ENCODE measurements at places on chromosomes 13 and 19. TPM values are rescaled to one million over a fixed set of nuclear protein-coding genes. Genes with fewer than 3 reads are reported as not detected.

- no peaks in the 10 kb centered on the region for H3K27me3 ChIP-seq
- no peak for DNase-seq
- H3K36me3 ChIP-seq: no peaks in the 10 kb centered on the region
- no peaks in the 10 kb centered on the region for H3K4me1 ChIP-seq
- no peak overlapping the region for H3K27ac ChIP-seq
These were observed 3.0 kb upstream of the IGFL1 start for GRCh38 chr19:46226438-46226973.

GRCh38 chr19:29299416-29300380 is 86.7 kb upstream of the UQCRFS1 start:
- H3K27ac ChIP-seq: no peak overlapping the region
- H3K4me3 ChIP-seq: no peak overlapping the region
- H3K4me1 ChIP-seq: no peaks in the 10 kb centered on the region
- no peak for DNase-seq

DNA sequence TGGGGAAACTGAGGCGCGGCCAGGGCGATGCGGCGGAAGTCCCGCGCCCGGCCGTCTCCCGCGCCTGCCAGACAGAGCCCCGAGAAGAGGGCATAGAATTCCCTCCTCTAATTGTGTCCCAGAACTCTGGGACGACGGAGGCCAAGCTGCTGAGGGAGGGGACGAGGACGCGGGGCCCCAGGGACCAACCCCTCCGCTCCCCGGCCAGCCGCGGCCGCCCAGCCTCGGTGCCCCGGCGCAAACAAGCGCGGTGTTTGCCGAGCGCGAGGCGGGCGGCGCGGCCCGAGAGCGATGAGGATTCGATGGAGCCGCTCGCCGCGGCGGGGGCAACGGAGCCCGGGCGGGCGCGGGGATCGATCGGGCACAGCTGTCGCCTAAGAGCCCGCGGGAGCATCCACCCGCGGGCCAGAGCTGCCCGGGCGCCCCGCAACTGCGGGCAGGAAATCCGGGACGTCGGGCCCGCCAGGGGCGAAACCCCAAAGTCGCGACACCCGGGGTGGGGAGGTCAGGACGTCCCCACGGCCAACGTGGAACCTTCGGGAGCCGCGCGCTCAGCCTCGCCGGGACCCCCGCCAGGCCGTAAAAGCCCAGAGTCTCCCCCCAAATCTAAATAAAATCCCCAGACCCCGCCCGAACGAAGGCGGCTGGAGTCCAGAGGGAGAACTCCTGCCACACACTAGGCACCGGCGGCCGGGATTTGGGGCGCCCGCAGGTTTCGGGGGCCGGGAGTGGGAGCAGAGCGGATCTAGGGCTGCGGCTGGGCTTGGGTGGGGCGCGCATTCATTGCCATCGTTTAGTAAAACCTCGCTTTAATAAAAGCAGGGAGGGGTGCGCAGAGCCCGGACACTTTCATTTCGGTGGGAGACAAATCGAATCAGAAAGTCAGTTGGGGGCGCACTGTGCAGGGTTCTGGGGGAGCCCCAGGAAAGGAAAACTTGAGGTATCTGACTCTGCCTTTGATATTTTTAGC is 3.6 kb upstream of the ONECUT3 start:
- H3K36me3 ChIP-seq: no peaks in the 10 kb centered on the region
- no peak overlapping the region for H3K4me3 ChIP-seq
- H3K4me1 ChIP-seq: no peaks in the 10 kb centered on the region
- H3K27ac ChIP-seq: no peak overlapping the region

DNA sequence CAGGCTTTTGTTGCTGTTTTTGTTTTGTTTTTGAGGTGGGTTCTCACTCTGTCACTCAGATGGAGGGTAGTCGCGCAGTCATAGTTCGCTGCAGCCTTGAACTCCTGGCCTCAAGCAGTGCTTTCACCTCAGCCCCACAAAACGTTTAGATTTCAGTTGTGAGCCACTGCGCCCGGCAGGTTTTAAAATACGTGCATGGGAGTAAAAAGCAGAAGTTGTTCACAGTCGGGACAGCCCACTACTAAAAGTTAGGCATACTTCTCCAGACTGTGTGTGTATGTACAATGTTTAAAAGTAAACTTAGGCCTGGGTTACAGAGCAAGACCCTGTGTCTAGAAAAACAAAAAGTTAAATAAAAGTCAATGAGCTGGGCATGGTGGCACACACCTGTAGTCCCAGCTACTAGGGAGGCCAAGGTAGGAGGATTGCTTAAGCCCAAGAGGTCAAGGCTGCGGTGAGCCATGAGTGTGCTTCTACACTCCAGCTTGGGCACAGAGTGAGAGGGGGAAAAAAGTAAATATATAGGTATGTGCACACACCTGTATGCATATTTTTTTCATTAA is 6.1 kb downstream of the SAFB start:
- H3K27me3 ChIP-seq: peaks cover 2% of the 10 kb centered on the region
- peaks cover 29% of the 10 kb centered on the region for H3K36me3 ChIP-seq
- H3K27ac ChIP-seq: no peak overlapping the region
- no peak for DNase-seq
- no peak overlapping the region for H3K4me3 ChIP-seq

- no peaks in the 10 kb centered on the region for H3K27me3 ChIP-seq
- H3K4me3 ChIP-seq: no peak overlapping the region
- no peak overlapping the region for H3K27ac ChIP-seq
- H3K4me1 ChIP-seq: peaks cover 2% of the 10 kb centered on the region
These were observed 3.1 kb upstream of the SLC35E1 start for GRCh38 chr19:16575282-16575681.

- H3K4me3 ChIP-seq: no peak overlapping the region
- no peak overlapping the region for H3K27ac ChIP-seq
- peak; percentile 60 for DNase-seq
- H3K36me3 ChIP-seq: no peaks in the 10 kb centered on the region
These were observed 61.8 kb downstream of the AKAP11 start for GRCh38 chr13:42333613-42334328.

DNA sequence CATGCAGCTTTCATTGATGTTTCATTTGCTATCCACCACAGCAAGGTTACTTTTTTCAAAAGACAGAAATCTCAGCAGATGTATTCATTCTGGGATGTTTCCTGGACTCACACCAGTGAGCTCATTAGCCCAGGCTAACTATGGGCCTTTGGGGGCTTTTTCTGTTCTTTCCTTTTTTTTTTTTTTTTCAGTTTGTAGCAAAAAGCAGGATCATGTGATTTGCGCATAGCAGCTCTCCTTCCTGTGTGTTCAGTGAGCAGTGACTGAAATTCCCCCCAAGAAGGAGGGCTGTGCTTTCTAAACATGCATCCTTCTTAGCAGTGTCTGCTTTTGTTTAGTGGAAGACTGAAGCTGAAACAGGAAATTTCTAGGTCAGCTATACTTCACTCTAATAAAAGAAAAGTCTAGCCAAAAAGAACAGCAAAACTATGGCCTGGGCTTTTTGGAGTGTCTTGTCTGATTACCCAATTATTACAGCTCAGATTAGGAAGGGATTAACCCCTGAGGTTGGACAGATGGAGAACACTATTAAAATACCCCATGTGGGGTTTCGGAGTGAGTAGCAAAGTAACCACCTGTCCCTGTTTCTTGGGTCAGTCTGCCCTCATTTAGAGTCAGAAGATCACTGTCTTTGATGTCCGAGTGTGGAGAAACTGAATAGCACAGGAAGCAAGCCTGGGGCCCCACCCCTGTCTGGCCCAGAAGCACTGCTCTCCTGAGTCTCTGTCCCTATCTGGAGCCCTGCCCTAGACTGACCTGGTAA is 8.9 kb upstream of the AMER2 start:
- no peaks in the 10 kb centered on the region for H3K27me3 ChIP-seq
- no peak overlapping the region for H3K27ac ChIP-seq
- no peak overlapping the region for H3K4me3 ChIP-seq
- H3K36me3 ChIP-seq: no peaks in the 10 kb centered on the region
- DNase-seq: no peak

DNA sequence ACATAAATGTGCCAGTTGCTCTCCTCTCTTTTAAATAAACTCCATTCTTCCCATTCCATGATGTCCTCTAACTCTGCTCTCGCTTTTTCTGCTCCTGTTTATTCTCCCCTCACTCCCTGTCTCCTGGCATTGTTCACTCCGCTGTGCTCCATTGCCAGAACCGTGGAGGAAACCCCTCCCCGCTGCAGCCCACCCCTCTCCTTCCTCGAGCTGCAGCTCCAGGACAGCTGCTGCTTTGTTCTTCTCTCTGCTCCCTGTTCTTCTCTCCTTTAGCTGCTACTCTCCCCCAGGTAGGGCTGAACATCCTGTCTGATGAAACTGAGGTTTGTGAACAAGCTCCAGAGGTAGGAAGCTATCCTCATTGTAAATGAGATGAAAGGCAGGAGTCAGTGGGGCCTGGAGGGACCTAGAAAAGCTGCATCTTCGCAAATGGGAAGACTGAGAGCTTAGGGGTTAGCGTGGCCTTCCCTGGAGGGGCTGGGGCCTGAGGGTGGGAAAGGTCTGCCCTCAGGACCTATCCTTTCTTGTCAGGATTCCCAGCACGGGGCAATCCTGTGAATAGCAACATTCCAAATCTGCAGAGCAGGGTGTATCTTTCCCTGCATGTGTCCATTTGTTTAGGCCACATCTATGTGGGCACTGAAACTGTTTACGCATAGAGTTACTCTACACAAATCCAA is 243.7 kb downstream of the DNAJC15 start:
- no peaks in the 10 kb centered on the region for H3K36me3 ChIP-seq
- no peak overlapping the region for H3K27ac ChIP-seq
- H3K4me1 ChIP-seq: peaks cover 11% of the 10 kb centered on the region
- no peak for DNase-seq
- H3K27me3 ChIP-seq: no peaks in the 10 kb centered on the region

- H3K36me3 ChIP-seq: no peaks in the 10 kb centered on the region
- no peak for DNase-seq
These were observed 24.1 kb upstream of the PSG7 start for GRCh38 chr19:42961119-42961518.

- no peak overlapping the region for H3K4me3 ChIP-seq
- DNase-seq: no peak
- H3K36me3 ChIP-seq: peaks cover 7% of the 10 kb centered on the region
- peaks cover 44% of the 10 kb centered on the region for H3K4me1 ChIP-seq
- H3K27ac ChIP-seq: no peak overlapping the region
These were observed 28.5 kb upstream of the ASF1B start for GRCh38 chr19:14164724-14165493.

DNA sequence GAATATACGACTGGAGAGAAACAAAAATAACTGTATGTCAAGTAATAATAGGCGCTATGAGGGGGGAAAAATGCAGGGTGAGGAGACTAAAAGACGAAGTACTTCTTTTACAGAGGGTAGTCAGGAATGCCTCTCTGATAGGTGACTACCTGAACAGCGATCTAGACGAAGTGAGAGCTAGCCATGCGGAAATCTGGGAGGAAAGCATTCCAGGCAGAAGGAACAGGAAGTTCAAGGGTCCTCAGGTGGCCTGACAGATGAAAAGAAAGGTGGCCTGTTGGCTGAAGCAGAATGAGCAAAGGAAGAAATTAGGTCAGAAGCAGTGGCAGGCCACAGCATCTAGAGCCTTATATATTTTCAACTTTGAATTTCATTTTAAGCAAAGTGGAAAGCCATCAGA is 13.3 kb downstream of the ZDHHC20 start:
- no peaks in the 10 kb centered on the region for H3K36me3 ChIP-seq
- no peak overlapping the region for H3K27ac ChIP-seq
- H3K27me3 ChIP-seq: no peaks in the 10 kb centered on the region

DNA sequence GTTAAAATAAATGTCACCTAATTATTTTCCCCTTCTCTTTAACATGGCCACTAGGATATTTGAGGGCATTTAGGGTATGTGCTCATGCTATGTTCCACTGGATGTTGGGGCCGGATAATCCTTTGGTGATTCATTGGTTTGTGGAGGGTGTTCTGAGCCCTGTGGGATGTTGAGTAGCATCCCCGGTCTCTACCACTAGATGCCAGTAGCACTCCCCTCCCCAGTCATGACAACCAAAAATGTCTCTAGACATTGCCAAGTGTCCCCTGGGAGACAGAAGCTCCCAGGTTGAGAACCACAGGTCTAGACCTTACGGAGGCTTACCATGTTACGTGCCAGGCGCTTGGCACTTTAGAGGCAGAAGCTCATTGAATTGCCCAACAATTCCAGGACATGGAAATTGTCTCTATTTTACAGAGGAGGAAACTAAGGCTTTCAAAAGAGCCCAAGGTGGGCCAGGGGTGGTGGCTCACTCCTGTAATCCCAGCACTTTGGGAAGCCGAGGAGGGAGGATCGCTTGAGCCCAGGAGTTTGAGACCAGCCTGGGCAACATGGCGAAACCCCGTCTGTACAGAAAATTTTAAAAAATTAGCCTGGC is 14.1 kb downstream of the SHANK1 start:
- peak; percentile 35 for DNase-seq
- H3K4me3 ChIP-seq: no peak overlapping the region
- no peaks in the 10 kb centered on the region for H3K4me1 ChIP-seq
- H3K27ac ChIP-seq: no peak overlapping the region
- H3K36me3 ChIP-seq: no peaks in the 10 kb centered on the region

- no peak overlapping the region for H3K4me3 ChIP-seq
- no peak for DNase-seq
- H3K4me1 ChIP-seq: no peaks in the 10 kb centered on the region
- no peaks in the 10 kb centered on the region for H3K27me3 ChIP-seq
- no peak overlapping the region for H3K27ac ChIP-seq
These were observed 278.3 kb downstream of the TEX29 start for GRCh38 chr13:111598747-111599146.

- DNase-seq: no peak
- no peak overlapping the region for H3K27ac ChIP-seq
- H3K36me3 ChIP-seq: no peaks in the 10 kb centered on the region
These were observed 429.1 kb downstream of the ITGBL1 start for GRCh38 chr13:101881593-101881992.

DNA sequence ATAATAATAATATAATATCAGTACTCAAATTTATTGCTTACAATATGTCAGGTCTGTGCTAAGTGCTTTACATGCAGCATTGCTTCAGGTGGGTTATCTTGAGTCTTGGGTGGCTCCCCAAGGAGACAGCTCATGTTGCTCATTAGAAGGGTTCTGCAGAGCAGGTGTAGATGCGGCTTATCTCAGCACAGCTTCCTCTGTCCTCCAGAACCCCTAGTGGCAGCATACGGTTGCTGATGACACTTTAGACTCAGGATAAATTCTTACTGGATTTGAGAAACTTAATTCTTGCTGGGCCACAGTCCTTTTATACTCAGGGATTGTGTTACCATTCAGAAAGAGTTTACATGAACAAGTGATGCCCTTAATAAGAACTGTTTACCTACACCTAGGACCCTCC is 8.9 kb downstream of the COG3 start:
- H3K4me3 ChIP-seq: no peak overlapping the region
- no peak overlapping the region for H3K27ac ChIP-seq
- H3K4me1 ChIP-seq: no peaks in the 10 kb centered on the region
- no peaks in the 10 kb centered on the region for H3K27me3 ChIP-seq

MBD3L2 gene
- total RNA-seq: not detected

ZNF723 gene
- total RNA-seq: not detected

GARIN5A gene
- total RNA-seq: 2.7 TPM

CD70 gene
- 0.28 TPM for total RNA-seq

CEACAM5 gene
- 0.11 TPM for total RNA-seq

TUBA3C gene
- total RNA-seq: not detected

RPL36 gene
- total RNA-seq: 309 TPM

ZNF90 gene
- 25.1 TPM for total RNA-seq

PRSS57 gene
- 2.0 TPM for total RNA-seq

MEF2B gene
- 1.8 TPM for total RNA-seq

Measured in lung (tissue), 17 donors.